Stimulated activated CD4-positive, alpha-beta T cell treated with anti-CD3 and anti-CD28 coated beads, TNF-alpha, amount 100 ng/mL, for 48 hours (primary cell): ENCODE measurements at places on chromosomes 1 and 21.

DNA sequence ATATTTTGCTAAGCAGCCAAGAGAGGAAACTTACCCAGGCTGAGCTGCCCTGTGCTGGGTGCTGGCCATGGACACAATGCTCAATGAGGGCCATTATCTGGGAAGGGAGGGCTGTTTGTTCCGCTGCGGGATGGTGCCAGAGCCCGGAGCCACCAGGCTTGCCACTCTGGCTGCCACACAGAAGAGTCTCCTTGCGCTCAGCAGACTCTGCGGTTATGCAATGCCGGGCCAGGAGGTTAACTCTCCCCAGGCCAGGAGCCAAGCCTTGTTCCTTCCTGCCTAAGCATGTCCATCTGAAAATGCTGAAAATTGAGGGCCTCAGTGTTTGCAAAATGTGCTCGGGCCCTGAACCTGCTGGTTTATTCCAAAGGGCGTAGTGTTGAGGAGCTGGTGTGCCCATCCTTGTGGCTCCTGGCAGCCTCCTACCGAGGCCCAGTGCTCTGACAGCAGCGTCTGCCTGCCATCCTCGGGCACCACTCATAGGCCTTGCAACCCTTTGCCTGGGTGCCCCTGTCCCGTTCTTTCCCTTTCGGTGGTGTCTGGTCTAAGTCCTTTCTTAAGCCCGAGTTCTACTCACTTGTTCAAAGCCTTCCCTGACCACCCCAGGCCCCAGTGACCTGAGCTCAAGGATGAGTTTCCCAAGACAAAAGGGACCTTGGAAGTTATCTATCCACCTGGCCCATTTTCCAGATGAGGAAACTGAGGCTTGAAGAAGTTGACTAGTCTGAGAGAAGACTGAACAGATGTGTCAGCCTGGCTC, 133.8 kb upstream of the EDN2 start:
- no peak for DNase-seq

GRCh38 chr1:84759756-84760155, 69.5 kb upstream of the SSX2IP start:
- no peak for DNase-seq

DNA sequence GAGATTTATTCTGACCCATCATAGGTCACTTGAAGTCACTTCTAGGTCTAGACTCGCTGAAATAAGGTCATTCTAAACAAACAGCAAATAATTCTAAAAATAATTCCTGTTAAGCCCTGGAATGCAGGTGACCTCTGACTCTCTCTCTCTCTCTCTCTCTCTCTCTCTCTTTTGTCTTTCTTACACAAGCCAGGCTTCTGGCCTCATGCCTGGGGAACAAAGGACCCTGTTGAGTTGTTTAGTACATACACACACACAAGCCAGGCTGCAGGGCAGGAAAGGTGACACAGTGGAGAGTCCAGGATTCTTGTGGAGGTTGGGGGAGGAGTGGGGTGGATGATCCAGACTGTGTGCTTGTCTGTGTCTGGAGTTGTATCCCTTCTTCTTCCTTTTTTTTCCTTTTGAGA, 4.0 kb upstream of the MEX3A start:
- no peak for DNase-seq

DNA sequence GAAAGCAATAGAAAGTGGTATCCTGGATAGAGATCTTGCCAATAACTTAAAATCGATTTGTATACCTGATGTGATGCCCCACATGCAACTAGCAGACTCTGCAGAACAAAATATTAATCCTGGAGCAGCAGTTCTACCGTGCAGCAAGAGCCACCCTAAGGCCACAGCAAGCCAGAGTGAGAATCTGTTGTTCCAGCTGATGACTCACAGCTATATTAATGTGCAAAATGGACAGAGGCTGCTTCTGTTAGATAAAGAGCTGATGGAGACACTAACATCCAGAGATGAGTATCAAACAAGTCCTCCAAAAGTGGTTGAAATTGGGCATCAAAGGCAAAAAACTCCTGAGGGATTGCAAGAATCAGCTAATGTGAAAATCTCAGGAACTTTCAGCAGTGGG, 127.8 kb downstream of the MACF1 start:
- no peak for DNase-seq

- no peak for DNase-seq
Measured at GRCh38 chr1:169517558-169518186, 31.9 kb upstream of the SLC19A2 start.

GRCh38 chr1:214967865-214968575, 114.5 kb upstream of the KCNK2 start:
- DNase-seq, result no peak

- DNase-seq, result no peak
Measured at GRCh38 chr1:178037510-178038253, 56.2 kb upstream of the RASAL2 start.

DNA sequence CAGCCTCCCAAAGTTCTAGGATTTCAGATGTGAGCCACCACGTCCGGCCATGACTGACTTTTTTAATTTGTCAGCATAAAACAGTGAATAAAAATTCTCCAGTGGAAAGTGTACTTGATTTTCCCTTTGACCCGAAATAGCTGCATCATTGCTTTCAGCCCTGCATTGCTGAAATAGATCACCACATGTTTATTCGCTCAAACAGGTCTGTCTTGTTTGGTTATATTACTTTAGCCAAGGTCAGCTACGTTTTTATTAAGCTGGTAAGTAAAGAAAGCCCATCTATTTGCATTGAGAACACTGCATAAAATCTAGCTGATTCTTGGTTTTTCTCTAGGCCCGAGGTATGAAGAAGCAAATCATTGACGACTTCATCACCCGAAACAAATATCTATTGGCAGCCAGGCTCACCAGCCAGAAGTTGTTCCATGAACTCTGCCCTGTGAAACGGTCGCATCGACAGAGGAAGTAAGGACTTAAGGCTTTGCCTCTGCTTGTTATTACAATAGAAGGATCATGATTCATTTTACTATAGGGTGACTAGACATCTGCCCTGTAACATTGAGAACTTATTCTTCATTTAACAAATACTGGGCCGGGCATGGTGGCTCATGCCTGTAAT, 25.6 kb downstream of the AGMAT start:
- DNase-seq, result no peak
